ENCODE measurements at places on chromosomes 6 and 20.

- DNase-seq = no peak
Observed at GRCh38 chr6:26158076-26158580, 70.9 kb downstream of the HFE start.

DNA sequence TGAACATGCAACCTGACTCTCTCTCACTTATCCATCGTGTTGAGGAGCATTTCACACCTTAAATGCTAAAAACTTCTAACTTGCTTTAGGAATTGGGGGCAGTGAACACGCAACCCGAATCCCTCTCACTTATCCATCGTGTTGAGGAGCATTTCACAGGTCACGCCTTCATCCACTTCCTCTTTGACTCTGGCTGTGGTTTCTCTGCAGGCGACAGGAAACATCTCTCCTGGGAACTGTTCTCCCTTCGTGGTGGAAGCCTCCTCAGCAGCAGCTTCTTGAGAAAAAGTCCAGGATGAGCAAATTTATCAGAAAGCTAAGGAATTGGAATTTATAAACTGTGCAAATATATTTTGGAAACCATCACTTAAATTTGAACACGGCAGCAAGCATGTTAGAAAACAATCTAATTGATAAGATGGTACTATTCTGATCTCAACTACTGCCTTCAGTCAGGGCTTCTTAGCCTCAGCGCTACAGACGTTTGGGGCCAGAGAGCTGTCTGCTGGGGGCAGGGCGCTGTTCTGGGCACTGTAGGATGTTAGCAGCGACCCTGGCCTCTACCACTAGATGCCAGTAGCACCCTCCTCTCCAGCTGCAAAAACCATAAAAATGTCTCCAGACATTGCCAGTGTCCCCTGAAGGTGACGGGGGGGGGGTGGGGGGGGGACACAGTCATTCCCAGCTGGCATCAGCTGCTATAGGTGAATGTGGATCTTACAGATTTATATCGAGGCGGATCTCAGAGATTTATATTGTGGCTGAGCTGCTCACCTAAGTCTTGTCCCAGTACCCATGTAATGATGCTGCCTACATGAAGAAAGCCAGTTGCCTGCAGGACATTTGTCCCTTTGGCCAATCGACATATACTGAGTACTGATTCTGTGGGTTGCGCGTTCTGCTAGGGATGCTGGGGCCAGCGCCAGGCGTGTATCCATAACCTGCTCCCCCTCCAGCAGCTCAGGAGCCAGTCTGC is 26.2 kb downstream of the CTCFL start:
- DNase-seq = peak; percentile 49

DNA sequence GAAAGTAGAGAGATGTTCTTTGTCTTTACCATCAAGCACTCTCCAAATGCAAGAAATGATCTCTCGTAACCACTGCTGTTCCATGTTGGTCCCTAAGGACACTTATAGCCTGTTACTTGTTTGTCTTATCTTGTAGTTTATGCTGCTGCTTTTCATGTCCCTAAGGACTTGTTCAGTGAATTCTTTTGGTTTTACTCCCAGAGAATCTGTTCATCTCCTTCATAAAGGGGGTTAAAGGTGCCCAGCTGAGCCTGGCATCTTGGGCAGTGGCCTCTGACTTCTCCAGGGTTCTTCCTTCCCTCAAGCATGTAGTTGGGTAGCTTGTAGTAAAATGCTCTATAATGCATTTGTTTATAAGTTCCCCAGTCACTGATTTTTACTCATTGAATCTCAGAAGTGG is 864 bp upstream of the PKIG start:
- no peak for DNase-seq

DNA sequence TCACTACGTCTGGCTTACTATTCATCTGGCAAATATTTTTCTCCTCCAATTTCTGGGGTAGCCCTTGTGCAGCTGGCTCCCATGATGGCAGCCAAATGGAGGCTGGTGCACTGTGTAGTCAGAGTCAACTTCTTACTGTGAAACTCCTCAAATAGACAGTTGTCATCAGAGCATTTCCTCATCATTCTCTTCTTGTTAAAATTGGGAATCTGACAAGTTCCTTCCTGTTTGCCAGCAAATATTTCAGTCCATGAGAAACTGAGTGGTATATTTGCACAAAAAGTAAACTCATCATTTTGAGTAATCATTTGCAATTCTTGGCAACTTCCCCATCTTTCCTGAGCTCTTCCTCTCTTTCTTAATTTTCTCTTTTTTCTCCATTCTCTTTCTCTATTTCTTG is 394.9 kb upstream of the RGS17 start:
- no peak for DNase-seq

GRCh38 chr6:41586252-41587007 is 40.2 kb downstream of the FOXP4 start:
- DNase-seq = no peak

DNA sequence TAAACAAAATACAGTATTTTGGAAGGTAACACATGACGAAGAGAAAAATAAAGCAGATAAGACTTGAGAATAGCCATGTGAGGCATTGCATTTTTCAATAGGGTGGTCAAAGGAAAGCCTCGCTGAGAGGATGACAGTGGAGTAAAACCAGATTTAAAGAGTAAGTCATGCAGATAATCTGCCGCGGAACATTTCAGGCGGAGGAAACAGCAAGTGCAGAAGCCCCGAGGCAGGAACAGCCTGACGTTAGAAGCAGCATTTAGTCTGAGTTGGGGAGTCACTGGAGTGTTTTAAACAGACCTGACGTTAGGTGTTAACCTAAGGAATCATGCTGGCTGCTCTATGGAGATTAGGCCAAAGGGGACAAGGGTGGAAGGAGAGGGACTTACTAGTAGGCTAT is 65.0 kb upstream of the VSTM2L start:
- no peak for DNase-seq

GRCh38 chr6:69735027-69735426 is 61.8 kb downstream of the LMBRD1 start:
- no peak for DNase-seq

DNA sequence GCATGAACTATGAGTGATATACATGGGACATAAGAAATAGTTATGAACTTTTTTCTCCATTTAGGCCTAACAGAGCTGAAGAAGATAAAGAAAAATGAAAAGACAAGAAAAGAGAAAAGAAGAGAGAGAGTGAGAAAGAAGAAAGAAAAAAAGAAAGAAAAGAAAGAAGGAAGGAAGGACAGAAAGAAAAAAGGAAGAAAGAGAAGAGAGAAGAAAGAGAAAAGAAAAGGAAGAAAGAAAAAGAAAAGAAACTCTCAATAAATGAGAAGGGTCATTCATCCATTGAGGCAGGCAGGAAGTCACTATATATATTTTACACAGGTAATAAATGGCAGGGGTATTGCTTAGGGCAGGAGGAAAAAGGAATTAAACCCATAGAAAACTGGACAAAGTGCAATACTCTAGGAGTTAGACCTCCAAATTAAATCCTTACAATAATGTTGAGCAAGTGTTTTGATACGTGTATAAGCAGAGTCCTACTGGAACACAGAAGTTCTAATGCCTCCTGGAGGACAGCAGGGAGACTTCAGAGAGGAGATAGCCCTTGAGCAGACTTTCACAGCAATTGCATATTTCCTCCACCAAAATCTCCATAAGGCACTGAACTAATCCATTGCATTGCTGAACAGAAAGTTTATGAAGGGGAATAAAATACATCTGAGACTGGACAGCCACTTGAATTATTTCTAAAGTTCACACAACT is 86.4 kb upstream of the TENT5A start:
- peak; percentile 37 for DNase-seq

- no peak for DNase-seq
Observed at GRCh38 chr6:154602296-154602695, 91.8 kb upstream of the CNKSR3 start.

DNA sequence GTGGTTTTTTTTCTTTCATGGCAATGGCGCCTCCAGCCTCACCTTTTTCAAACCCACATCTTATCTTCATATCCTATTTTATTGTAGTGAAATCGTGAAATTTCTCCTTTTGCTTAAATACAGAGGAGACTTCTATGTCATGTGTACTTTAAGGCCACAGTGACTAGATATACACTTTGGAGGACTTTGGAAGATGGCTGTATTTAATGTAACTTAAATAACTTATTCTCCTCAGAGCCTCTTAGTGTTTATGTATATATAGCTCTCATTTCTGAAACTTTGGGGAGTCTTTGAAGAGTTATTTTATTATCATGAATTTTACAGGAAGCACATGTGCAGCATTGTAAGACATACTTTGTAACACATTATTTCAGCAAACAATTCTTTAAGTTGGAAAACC is 968 bp downstream of the LAMA2 start:
- DNase-seq = no peak

- DNase-seq = no peak
Observed at GRCh38 chr20:40049854-40050253, 639.2 kb downstream of the MAFB start.

DNA sequence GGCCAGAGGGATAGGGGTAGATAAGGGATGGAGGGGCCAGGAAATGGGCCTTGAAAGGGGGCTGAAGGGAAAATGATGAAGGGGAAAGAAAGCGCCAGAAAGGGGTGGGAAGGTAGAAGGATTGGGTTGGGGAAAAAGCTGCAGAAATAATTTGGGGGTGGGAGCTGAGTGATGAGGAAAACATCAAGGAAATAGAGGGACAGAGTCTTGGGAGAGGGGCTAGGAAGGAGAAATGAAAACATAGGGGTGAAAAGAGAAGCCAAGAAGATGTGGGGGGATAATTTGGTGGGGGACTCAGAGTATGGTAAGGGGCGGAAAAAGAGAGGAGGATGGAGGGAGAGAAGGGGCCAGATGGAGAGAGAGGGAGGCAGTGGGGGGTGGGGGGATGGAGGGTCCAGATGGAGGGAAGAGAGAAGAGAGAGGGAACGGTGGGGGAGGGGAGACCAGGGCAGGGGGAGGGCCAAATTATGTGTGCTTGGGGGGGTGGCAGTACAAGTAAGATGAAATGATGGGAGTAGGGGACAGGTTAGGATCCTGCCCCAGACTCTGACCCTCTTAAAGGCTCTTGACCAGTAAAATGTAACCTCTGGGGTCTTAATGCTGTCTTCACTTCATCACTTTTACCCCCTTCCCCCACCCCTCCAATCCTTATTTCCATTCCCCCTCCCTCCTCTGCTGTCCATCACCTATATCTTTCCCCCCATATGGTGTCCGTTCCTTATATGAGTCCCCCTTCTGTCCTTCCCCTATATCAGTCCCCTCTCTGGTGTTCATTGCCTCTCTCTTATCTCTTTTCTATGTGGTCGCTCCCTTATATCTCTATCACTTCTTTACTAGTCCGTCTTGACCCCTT is 852 bp downstream of the SYNGAP1 start:
- no peak for DNase-seq

DNA sequence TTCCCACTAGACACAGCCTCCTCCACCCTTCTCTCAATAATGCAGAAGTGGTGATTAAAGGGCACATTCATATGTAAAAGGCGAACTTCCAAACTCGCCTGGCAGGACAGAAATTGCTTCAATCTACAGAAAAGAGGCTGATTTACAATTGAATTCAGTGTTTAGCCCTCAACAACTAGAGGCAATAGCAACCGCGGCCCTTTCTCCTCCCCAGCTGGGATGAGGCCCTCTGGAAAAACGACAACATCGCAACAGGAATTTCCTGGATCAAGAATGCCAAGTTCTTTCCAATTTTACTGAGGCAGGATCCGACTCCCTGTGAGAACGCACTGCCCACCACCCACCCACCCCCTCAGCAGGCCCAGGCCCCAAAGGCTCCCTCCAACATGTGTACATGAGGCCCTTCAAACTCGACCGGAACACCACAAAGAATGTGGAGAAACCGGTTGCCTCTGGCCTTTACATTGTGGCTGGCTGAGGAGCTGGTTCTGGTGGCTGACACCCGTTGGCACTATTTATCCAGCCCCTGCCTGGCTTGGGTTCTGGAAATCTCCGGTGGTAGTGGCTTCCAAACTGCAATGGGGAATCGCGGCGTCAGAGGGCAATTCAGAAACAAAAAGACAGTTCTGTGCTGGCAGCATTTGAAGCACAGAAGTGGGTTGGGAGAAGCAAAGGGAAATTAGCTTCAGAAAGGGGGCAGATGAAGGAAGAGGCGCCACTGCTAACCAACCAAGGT is 36.8 kb downstream of the ZMYND8 start:
- DNase-seq = peak; percentile 10

DNA sequence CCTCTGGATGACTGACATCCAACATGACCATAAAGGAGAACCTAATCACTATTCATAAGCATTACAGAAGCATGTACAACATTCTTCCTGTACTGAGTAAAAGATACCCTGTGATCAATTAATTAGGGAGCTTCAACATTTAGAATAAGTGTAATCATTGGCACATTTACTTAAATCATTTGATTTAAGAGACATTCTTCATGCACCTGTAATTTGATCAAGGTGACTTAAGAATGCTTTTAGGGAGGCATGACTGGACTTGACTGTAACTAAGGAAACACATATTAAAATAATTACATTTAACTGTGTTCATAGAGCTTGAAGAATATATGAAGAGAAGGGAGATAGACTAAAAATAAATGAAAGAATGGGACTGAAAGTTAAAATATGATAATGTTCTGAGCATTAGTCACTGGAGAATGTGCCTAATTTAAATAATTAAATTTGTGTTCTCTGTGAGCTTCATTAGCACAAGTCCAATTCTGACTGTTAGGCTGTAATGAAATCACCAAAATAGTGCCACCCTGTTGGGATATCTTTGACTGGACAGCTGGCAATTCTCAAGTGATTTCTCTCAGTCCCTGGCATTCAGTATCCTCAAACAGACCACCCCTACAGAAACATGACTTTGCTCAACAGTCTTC is 295.5 kb upstream of the ADGRB3 start:
- no peak for DNase-seq

DNA sequence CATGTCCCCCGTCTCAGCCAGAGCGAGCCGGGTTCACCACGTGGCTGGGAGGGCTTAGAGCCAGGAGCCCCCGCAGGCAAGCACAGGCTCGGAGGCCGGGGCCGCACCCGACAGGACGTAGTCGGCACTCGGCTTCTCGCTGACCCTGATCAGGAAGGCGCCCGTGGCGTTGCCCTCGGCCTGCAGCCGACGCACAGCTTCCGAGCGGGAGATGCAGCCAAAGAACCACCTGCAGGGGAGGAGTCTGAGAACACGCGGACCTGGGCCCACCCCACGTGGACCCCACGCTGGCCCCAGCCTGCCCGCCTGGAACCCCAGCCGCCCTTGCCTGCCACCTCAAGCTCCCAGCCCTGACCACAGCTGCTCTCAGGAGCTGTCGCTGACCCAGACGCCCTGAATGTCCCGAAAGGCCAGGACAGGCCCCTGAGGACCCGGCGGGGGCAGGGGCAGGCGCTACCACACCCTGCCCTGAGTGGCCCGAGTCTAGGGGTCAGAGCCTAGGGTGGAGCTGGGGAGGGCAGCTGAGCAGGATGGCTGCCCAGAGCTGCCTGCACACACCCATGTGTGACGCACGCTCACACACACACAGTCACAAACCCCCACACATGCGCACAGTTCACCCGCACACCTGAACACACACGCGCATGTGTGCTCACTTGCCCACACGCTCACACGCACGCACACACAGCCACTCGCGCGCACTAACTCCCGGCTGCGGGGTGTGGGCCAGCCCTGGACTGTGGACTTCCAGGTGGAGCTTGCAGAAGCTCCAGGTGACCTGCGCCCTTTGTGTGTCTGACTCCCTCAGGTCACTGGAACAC is 2.1 kb downstream of the PTK6 start:
- DNase-seq = peak; percentile 29

Data from common myeloid progenitor, CD34-positive (primary cell).